NCI-H1930 (cell line): ENCODE measurements at places on chromosomes 4 and X.

- DNase-seq = no peak
These were observed 5.9 kb downstream of the UGDH start for GRCh38 chr4:39521253-39521919.

DNA sequence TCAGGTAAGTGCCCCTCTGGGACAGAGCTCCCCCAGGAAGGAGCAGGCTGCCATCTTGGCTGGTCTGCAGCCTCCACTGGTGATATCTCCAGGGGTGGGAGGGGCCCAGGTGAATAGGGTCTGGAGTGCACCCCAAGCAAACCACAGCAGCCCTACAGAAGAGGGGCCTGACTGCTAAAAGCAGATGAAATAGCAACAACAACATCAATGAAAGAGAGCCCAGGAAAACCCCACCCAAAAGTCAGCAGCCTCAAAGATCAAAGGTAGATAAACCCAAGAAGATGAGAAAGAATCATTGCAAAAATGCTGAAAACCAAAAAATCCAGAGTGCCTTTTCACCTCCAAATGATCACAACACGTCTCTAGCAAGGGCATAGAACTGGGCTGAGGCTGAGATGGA lies 92.5 kb upstream of the PAGE3 start:
- DNase-seq = no peak

GRCh38 chrX:68692651-68693050 lies 45.2 kb downstream of the STARD8 start:
- DNase-seq = no peak

DNA sequence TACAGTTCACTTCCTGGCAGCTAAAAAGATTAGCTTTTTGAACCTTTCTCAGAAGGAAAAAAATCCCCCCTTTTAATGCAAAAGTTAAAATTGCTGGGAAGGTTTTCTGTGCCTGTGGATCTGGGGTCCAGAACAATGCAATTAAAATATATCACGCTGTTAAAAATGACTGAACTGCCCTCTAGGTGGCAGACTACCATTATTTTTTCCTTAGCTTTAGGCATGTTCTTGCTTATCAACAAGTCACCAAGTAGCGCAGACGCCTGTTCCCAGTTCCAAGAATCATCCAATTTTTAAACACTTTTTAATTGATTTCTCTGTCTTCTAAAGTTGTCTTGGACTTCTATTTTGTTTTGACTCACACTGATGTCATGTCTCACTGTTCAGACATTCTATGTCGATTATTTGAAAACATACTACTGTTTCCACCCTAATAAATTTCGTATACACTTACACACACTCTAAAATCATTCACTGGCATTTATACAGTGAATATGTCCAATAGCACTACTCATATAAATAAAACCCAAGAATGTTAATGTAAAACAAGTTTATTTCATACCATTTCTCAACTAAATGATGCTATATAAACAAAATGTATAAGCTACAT lies 661.6 kb downstream of the RAPGEF2 start:
- DNase-seq = no peak

DNA sequence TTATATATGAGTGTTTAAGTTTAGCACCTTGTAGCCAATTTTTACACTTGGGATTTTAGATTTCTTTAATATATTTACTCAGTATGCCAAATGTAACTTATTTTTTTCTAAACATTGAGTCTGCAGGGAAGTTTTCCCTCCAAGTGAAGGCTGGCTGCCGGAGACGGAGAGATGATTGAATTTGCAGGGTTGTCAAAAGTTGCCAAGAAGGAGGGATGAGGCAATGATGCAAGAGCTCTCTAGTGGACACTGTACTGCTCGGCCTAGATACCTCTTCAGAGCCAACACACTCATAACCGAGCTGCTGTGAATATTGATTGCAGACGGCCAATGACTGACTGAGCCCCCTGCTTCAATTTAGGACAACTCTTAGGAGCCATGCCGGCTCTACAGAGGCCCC lies 318.6 kb upstream of the CASK start:
- no peak for DNase-seq

- DNase-seq = no peak
These were observed 31.1 kb downstream of the UCHL1 start for GRCh38 chr4:41287852-41288251.

GRCh38 chrX:24498975-24499374 lies 33.9 kb downstream of the PDK3 start:
- DNase-seq = no peak

DNA sequence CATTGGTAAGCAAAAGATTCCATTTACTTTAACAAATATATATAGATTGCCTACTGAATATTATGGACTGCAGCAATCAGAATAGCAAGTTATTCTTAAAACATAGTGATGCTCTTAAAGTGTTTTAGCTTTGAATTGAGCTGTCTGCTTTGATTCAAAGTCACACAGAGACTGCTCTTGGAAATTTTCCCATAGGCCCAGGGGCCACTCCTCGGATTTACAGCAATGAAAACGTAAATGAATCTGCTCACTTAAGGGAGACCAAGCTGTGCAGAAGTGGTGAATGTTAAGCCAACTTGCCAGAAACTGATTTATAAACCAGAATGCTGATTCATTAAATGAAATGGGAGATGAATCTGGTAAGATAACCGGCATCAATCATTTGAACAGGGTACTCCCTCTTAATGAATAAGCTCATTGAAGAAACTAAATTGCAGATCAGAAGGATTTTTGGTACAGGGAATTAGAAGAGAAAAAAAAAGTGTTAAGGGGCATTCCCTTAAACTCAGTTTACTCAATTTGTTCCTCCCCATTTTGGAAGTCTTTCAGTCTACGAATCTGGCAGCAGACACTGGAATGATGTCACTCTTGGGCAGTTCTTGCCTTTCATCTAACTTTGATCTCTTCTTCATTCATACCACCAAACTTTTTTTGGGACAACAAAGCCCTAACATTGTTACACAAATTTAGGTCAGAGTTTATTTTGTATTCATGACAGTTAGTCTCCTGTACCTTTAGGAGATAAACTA lies 363.3 kb upstream of the MAGEB2 start:
- DNase-seq = no peak

DNA sequence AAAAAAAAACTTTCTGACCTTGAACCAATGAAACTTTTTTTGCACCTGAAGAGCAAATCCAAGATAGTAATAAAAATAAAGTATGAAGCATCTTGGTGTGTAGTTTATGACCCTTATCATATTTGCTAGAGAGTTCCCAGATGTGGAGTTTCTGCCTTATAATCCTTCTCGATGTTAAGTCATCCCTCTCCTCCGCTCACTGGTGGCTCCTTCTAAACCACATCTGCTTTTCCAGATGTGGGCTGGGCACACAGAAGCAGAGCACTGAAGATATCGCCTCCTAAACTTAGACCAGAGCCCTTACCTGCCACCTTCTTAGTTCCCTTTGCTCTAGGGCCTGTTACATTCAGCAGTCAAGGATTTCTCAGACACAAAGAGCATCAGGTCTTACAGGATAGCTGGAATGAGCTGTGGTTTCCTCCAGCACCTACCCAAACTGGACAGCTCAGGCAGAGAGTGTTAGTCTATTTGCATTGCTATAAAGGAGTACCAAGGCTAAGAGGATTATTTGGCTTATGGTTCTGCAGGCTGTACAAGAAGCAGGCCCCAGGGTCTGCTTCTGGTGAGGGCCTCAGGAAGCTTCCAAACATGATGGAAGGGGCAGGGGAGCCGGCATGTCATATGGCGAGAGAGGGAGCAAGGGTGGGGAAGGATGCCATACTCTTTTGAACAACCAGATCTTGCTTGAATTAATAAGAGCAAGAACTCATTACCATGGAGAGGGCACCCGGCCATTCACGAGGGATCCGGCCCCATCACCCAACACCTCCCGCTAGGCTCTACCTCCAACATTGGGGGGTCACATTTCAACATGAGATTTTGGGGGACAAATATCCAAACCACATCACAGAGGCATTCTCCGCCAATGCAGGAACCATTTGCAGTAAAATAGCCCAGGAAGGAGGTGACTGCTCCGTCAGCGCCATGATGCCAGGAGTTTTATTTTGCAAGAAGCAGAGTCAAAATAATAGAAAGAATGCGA lies 75.6 kb upstream of the HELT start:
- no peak for DNase-seq

- DNase-seq = no peak
These were observed 505.2 kb downstream of the ZNF674 start for GRCh38 chrX:46040001-46040400.

- peak; percentile 17 for DNase-seq
These were observed 65.3 kb downstream of the CLNK start for GRCh38 chr4:10619220-10619619.
